Heart left ventricle (tissue), 16 donors: ENCODE measurements at places on chromosomes 1 and 21. TPM values are rescaled to one million over a fixed set of nuclear protein-coding genes. Genes with fewer than 3 reads are reported as not detected.
A peak's percentile ranks its signal among the peaks of the same experiment; 100 is the strongest.

Gene C1orf226
- polyA plus RNA-seq = 3.1 TPM

Gene TRIM46
- not detected for polyA plus RNA-seq

Gene RNF220
- 54.2 TPM for polyA plus RNA-seq

Gene KCNT2
- 0.15 TPM for polyA plus RNA-seq

Gene SVBP
- 23.6 TPM for polyA plus RNA-seq

Gene HOOK1
- 1.8 TPM for polyA plus RNA-seq

Gene SLC9C2
- not detected for polyA plus RNA-seq

Gene LCE2A
- polyA plus RNA-seq = not detected

Gene SAMD11
- 1.3 TPM for polyA plus RNA-seq

Gene SLC45A3
- 3.3 TPM for polyA plus RNA-seq

Gene BCL2L15
- 0.08 TPM for polyA plus RNA-seq

Gene SYT2
- polyA plus RNA-seq = not detected

GRCh38 chr1:14347186-14347585, 251.3 kb upstream of the KAZN start:
- no peak for DNase-seq

GRCh38 chr21:42654913-42655795, 1.7 kb downstream of the PDE9A start:
- no peak for DNase-seq

DNA sequence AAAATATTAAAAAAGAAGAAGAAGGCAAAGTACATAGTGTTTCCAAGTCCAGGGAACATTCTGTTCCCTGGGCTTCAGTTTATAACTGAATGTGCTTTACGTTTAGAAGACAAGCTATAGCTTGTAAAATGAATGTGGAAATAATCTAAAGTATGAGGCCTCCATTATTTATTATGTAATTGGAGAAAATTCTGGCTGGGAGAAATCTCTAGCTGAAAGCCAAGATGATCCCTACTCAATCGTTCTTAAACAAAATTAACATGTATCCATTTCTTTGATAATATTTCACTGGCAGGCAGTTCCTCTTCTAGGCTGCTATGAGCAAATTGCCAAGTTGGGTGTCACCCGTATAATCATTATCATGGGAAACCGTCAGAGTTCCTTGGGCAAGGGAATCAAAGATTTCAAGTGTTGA, 52.2 kb upstream of the ETS2 start:
- no peak for DNase-seq

DNA sequence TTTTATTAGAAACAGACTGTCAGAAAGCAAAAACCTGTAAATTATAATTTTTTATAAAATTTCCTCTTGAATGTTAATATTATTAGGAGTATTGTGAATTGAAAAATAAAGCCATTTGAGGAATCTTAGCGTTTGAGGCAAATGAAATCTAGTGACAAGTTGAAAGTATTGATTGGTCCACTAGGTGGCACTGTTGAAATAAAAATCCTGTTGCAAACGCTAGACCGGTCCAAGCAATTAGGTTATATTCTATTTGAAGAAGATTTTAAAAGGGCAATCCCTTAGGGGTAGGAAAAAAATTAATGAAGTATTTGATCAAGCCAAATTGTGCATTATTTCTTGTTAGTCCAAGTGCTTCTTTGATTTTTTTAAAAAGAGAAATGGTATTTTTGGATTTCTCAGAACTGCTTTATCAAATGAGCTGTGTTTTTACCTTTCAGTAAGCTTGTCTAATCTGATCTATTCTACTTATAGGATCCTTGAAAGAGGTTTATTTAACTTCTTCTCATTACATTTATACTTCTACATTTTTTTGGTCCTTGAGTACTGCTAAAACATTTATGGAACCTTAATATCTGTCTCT, 57.7 kb downstream of the ATG4C start:
- no peak for DNase-seq

GRCh38 chr1:113046569-113046968, 26.4 kb upstream of the LRIG2 start:
- DNase-seq = no peak

DNA sequence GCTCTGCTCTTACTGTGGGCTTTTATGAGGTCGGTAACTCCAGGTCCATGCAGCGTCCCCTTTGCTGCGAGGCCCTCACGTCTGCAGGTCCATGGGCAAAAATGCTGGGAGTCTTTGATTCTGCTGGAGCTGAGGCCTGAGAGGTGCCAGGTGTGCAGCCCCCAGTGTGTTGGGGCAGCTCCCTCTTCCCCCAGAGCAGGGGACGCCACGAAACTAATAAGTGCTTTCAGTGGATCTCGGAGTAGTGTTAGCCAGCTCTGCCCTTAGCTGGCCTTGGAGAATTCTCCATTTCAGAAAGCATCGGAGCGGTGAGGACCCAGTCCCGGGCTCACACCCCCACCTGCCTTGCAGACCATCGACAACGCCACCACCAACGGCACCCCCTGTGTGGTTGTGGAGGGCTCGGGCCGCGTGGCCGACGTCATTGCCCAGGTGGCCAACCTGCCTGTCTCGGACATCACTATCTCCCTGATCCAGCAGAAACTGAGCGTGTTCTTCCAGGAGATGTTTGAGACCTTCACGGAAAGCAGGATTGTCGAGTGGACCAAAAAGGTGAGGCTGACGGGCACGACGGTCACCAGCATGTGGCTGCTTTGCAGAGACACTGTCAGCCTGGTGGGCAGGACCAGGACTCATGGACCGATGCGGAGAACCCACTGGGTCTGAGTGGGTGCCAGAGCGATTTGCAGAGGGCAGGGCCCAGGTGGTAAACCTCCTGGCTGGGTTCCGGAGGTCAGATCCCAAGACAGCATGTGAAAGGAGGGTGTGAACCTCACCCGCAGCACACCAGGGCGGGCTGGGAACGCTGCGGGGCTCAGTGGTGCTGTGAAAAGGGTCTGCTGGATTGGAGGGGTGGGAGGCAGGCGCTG, 25.5 kb downstream of the TRPM2 start:
- DNase-seq = no peak

GRCh38 chr21:43652616-43653015, 6.7 kb downstream of the HSF2BP start:
- no peak for DNase-seq

GRCh38 chr1:966135-966703, at the start of gene PLEKHN1:
Gene PLEKHN1 (plus strand): TSS chr1:966482. CDS start chr1:966532, 50 bp downstream.
- no peak for DNase-seq

DNA sequence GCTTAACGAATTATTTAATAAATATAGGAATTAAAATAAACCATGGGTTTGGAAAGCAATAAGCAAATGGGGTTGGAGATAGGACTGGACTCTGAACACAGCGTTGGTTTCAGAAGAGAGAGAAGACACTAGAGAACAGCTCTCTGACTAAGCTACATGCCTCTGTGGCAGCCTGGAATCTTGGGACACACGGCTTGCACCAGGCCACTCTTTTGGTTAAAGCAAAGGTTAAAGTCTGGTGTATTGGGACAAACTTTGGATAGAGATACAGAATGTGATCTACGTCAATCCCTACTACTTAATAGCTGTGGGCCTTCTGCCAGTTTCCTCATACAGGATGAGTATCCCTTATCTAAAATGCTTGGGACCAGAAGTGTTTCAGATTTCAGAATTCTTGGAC, 49.7 kb upstream of the HSD17B7 start:
- no peak for DNase-seq

GRCh38 chr1:11473491-11474034, 5.4 kb upstream of the DISP3 start:
- DNase-seq = no peak

- DNase-seq = no peak
These were observed 418.7 kb upstream of the VAMP3 start for GRCh38 chr1:7352364-7352763.

DNA sequence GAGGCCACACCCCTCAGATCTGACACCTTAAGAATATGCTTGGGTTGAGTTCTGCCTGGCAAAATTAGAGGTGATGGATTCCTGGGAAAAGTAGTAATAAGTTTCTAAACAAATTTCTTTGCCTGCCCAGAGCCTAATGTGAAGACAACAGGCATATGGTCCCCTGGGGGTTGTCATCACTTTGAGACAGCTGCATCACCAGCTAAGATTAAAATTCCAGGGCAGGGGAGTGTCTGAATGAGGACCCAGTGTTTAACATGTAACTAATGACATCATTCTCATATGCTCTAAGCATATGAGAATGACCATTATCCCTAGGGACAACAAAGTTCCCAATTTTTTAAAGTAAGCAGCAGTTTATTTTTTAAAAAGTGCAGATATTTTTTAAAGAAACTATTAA, 432.2 kb downstream of the PCP4 start:
- DNase-seq = no peak

- no peak for DNase-seq
These were observed 579.9 kb upstream of the B3GALT2 start for GRCh38 chr1:193766329-193766728.

DNA sequence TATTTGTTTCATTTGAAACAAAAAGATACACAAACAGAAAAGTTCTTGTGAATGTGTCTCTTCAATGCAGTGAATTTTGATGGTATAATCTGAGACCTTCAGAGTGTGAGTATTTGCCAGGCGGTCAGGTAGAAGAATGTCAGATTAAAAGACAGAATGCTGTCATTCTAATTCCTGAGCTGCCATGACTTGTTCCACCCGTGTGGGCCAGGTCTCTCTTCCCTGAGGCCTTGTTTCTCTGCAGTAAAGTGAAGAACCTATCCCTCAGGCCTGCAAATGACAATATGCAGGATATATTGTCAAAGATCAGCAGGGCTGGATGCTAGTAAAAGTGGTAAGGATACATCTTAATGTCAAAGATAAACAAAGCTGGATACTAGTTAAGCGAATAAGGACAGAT, 111.4 kb downstream of the ZP4 start:
- no peak for DNase-seq

- DNase-seq = no peak
These were observed 39.4 kb downstream of the LTN1 start for GRCh38 chr21:28953247-28953646.

GRCh38 chr1:84122780-84123382, 21.2 kb upstream of the PRKACB start:
- no peak for DNase-seq

DNA sequence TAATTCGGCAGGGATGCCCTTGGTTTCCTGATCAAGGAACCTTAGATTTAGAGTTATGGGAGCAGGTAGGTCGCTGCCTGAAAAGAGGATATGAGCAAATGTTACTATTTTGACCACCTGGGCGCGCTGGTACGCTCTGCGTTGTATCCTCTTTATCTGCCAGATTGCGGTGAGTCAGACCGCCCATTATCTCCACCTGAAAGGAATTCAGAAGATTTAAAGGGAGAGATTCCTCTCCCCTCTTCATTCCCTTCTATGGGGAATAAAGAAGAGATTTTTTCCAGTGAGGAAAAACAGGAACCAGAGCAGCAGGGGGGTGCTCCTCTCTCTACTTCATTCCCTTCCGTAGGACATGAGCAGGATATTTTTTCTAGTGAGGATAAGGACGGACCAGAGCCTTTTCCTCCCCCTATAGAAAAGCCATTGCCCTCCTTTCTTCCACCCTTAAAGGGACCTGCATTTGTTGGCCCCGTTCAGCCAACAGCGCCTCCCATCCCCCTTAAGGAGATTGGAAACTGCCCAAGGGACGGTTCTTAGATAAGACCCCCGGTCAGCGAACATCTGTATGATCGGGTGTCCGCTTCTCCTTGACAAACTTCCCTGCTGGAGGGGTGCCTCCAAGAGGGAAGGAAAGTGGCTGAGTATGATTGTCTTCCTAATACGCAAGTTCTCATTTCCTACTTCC, 34.1 kb downstream of the CLCA1 start:
- peak; percentile 55 for DNase-seq

DNA sequence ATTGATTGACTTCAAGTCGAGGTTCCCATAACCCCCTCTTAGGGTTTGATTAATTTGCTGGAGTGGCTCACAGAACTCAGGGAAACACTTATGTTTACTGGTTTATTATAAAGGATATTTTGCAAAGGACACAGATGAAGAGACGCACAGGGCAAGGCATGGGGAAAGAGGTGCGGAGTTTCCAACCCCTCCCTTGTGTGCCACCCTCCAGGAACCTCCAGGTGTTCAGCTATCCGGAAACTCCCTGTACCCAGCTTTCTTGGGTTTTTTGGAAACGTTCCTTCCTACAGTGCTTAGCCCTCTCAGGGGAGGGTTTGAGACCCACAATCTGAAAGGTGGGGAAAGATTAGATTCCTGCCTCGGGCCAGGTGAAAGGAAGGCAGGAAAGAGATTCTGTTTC, 48.2 kb downstream of the UCK2 start:
- DNase-seq = no peak

DNA sequence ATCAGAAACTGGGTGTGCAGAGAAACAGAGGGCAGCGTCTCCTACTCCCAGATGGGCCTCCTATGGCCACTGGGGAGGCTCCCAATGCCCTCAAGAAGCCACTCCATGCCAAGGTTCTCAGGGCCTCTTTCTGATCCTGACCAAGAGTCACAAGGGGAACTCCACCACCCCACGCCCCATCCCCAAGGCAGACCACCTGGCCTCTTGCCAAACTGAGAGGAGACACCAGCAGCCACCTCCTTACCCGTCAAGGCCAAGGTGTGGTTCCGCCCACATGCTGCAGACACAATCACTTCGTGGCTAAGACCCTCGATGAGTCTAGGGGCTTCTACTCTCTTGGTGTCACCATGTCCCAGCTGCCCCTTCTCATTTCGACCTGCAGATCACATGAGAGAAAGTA, 17.0 kb downstream of the RCC2 start:
- DNase-seq = no peak

DNA sequence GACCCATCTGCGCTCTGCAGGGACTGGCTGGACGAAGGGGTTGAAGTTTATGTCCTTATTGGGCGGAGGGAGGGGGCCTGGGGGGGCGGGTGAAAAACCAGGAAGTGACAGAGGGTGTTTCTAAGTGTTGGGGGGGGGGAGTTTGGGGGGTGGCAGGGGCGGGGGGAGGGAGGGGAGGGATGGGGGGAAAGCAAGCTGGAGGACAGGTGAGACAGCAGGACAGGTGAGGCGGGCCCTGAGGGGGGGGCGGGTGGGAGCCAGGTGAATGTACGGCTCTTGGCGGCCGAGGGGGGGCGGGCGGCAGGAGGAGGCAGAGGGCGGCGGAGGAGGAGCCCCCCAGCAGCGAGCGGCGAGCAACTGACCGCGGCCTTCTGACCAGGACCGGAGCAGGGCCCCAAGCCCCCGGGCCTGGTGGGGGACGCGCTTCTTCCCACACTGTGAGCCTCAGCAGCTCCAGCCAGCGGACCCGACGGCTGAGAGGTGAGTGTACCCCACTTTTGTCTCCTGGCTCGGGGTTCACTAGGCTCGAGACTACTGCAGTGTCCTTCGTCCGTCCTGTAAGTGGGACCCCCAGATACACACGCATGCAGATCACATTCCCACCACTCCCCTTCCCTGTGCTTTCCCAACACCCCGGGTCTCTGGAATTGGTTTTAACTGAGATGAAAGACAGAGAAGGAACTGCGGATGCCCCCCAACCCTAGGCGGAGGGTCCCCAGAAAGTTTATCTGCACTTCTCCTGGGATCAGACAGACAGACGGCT, at the start of gene ZBTB7B:
Gene ZBTB7B (plus strand): TSS at position 339 of the 763 bp plus-strand sequence. CDS start 11,859 bp downstream, outside the sequence.
- peak; percentile 36 for DNase-seq

- DNase-seq = no peak
These were observed 49.0 kb downstream of the OMA1 start for GRCh38 chr1:58497499-58497898.

DNA sequence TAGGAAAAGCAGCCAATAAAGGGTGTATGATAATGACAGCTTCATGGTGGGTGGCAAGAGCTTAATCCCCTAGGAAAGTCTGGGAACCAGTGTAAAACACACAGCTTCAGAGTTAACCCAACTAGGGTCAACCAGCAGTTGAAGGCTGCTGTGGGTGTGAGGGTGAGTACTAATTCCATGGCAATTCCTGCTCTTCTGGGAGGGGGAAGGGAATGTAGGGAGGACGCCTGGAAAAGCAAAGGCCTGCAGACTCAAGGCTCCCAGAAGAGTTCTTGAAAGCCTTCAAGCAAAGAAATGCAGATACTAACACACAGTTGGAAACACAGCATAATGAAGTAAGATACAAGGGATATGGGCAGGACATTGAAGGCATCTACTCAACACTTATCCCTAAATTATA, 28.1 kb downstream of the TTLL7 start:
- no peak for DNase-seq
